Mesothelial cell of epicardium (in vitro differentiated cells): ENCODE measurements at places on chromosomes 12 and 14.

DNA sequence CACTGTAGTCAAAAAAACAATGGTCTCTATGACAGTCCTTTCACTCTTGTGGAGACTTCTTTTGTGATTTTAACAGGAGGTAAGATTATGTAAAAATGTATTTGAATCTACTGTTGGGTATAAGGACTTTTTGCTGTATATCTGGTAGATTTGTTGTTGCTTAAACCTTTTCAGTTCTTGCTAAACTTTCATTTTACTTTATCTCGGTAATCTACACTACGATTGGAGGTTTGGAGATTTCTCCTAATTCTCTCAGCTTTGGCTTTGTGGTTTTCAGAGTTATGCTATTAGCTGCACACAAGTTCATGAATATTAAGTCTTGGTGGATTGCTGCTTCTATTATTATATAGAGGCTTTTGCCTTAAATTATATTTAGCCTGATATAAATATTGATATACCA is 116.6 kb upstream of the HIF1A start:
- no peak for DNase-seq

GRCh38 chr12:122980183-122981035 is at the start of gene ARL6IP4:
Gene ARL6IP4, plus strand, starts transcription at chr12:122980681. Its CDS starts 459 bp downstream, at chr12:122981140.
- DNase-seq: no peak

DNA sequence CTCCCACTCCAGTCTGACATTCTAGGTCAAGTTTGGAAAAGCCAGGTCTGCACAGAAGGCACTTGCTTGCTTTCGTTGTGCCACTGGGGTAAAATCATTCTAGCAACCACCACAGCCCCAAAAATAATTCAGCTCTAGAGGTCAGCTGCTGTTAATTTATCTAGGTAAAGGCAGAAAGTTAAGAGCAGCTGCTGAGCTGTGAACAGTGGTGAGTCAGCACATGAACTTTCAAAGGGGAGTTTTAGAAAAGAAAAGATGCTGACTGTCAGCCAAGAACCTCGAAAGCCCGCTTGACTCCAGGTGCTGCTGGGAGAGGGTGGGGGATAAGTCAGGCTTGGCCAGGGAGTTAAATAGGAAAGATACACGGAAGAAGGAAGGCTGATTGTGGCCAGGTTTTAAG is 12.7 kb downstream of the CCDC197 start:
- no peak for DNase-seq

- DNase-seq: no peak
Measured at GRCh38 chr12:82182601-82183190, 175.5 kb downstream of the CCDC59 start.

DNA sequence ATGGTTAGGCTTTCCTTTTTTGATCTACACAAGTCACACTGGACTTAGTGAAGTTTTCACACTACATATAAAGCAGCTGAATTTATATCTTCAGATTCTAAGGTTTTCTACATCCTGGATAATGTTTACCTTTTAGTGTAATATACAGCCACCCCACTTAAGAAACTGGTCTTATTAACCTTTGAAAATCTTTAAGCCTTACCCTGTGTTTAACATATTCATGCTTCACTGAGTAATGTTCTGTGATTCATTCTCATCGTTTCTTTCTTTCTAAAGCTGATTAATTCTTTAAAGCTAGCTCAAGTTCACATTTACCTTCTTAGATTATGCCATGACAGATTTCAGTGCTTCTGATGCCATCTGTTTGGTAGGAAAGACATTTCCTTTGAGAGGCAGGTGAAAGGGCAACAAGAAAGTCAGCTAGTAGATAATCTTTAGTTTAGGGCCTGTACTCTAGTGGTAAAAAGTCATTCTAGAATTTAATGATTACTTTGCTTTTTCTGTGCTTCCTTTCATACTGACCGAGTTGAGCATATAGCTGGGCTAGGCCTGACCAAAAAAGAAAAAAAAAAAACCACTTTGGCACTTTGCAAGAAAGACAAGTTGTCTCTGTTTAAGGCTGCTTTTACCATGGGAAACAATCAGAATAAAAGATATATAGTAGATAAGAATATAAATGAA is 690.9 kb upstream of the FBXO33 start:
- no peak for DNase-seq

GRCh38 chr12:84825149-84825548 is 87.5 kb downstream of the SLC6A15 start:
- DNase-seq: no peak

DNA sequence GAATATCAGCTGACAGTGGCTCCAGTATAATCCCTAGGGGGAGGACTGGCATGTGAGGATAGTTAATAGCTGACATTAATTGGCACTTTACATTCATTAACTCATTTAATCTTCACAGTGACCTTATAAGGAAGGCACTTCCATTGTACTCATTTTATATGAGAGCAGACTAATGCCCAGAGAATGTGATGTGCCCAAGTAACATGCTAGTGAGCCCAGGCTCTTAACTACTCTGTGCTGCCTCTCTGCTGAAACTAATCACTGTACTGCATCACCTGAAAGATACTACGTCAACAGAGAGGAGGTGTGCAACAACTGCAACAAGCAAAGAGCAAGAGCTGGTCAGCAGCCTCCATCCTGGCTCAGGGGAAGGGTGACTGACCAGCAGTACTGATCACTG is 40.1 kb downstream of the GALNT4 start:
- DNase-seq: no peak

DNA sequence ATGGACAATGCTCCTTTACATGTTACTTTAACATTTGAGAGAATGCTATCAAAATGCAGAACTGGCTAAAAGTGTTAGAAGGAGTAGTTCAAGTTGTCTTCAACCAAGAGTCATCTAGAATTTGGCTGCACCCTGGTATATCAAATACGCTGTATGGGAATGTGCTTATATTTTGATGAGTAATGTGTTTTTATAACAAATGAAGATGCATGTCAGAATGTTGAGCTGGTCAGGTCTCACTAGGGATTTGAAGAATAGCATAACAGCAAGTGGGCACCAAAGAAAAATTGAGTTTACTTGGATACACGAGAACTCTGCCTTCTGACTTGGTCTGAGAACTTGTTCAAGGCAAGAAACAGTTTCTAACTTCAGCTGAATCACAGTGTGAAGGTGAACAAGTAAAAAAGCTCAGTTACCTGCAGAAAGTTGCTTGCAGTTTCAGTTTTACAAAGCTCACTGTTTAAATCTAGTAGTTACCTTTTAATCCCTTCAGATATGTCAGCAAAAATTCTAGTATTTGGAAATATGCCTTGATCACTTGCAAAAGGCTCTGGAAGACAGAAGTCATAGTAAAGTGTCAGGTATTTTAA is 82.3 kb downstream of the PDE3A start:
- no peak for DNase-seq

- DNase-seq: no peak
Measured at GRCh38 chr12:94743174-94743573, 92.8 kb upstream of the TMCC3 start.

- DNase-seq: no peak
Measured at GRCh38 chr14:101948666-101949216, 15.6 kb upstream of the DYNC1H1 start.

GRCh38 chr12:70839544-70839943 is 81.0 kb downstream of the PTPRR start:
- no peak for DNase-seq

DNA sequence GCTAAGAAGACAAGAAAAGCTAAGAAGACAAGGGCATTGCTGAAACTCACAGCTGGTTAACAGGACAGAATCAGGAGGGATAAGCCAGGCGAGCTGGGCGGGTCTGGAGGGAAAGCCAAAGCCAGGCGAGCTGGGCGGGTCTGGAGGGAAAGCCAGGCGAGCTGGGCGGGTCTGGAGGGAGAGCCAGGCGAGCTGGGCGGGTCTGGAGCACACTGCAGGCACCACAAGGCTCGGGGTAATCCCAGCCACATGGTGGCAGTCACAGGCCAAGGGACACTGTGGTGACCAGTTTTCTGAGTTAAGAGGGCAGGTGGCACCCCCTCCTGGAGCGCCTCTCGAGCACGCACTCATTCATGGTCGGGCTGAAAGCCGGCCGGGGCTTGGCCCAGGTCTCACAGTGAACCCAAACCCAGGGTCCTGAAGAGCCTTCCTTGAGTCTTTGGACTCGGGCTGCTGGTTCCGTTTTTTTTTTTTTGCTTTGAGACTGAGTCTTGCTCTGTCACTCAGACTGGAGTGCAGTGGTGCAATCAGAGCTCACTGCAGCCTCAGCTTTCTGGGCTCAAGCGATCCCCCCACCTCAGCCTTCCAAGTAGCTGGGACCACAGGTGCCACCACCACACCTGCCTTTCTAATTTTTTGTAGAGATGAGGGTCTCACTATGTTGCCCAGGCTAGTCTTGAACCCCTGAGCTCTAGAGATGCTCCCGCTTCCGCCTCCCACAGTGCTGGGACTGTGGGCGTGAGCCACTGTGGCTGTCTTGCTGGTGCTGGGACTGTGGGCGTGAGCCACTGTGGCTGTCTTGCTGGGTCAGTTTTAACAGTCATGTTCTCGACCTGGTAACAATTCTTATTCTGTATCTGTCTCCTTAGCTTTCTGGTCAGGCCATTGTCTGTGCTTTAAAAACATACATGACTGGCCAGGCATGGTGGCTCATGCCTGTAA is 40.2 kb downstream of the HSP90AA1 start:
- DNase-seq: peak; percentile 56

GRCh38 chr12:69835081-69835480 is 10.1 kb downstream of the MYRFL start:
- DNase-seq: no peak

- no peak for DNase-seq
Measured at GRCh38 chr12:25436206-25437030, 116.7 kb downstream of the LMNTD1 start.

DNA sequence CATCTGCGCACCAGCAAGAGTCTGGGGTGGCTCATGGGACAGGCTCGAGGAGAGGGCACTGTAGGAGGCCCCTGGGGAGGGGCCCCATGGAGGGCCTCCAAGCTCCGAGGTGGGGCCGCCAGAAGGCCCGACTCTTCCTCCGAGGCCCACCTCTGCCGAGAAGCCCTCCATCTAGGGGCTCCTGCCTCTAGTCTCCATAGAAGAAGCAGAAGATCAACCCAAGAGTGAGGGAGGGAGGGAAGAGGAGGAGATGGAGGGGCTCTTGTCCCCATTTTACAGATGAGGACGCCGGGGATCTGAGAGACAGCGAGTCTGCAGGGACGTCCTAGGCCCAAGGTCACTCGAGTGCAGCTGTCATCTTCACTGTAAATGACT is 41.2 kb downstream of the DIO3 start:
- no peak for DNase-seq

DNA sequence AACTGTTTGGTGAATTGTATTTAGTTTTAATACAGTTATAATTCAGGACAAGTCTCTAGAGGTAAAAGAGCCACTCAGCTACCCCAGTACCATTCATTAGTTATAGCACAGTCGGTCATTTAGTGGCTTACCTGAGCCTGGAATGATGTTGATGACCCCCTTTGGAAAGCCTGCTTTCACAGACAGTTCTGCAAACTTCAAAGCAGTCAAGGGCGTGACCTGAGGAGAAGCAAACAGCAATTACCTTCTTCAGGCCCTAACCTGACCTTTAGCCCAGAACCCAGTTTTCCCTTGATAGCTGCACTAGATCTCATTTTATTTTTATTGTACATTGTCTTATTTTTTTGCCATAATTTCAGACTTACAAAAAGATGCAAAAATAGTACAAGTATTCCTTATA is 43.8 kb downstream of the ALDH1L2 start:
- DNase-seq: no peak

DNA sequence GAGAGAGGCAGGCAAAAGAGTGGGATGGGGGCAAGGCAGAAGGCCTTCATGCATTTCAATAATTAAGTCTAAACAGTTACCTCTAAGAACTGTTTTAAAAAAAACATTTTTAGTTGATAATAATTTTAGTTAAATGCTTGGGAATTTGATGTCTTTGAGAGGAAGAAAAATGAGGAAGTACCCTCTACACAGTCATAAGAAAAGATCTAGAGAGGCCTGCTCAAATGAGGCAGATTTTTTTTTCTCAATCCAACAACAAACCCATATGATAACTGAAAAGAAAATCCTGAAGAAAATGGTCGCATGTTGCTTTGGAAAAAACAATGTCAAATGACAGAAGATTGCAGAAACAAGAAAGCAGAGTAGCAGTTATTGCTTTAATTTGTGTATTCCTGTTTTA is 25.6 kb downstream of the SINHCAF start:
- no peak for DNase-seq

DNA sequence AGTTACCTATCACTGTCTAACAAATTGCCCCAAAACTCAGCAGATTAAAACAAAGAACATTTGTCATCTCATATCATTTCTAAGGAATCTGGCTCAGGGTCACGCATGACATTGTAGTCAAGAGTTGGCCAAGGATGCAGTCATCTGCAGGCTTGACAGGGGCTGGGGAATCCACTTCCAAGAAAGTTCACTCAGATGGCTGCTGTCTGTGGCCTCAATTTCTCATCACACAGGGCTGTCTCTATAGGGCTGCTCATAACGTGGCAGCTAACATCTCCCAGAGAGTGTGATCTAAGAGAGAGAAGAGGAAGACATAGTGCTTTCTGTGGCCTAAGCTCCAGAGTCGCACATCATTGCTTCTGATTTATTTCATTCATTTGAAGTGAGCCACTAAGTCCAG is 17.0 kb upstream of the IL22 start:
- no peak for DNase-seq

DNA sequence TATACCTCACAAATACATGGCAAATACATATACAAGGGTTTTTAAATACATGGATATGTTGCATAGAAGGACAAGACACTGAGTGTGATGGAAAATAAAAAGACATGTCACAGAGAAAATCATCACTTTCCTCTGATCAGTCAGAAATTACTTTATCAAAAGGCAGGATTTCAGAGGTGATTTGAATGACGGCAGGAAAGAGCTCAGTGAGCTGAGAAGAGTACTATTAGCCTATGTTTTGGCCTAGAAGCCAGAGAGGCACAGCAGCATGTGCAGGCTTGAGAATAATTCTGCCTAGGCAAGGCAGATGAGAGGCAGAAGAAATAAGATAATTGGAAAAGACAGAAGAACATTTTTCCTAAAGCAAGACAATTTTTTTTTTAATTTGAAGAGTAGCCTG is 94.9 kb downstream of the BCAT1 start:
- no peak for DNase-seq

DNA sequence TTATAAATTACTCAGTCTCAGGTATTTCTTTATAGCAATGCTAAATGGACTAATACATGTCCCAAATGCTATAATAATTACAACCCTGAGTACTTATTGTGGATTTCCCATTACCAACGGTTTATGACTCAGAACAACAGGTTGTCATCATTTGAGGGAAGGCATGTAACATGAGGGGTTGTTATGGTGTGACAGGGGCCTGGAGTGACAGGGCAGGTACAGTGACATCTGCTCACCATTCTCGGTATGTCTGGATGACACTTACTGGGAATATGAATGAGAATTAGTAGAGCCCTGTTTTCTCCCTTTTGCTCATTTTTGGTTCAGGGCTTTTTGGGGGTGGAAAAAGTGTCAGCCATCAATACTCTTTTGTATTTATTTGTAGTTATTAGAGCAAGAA is 36.2 kb upstream of the FERMT2 start:
- no peak for DNase-seq
